ENCODE measurements at places on chromosomes 5 and 9.

DNA sequence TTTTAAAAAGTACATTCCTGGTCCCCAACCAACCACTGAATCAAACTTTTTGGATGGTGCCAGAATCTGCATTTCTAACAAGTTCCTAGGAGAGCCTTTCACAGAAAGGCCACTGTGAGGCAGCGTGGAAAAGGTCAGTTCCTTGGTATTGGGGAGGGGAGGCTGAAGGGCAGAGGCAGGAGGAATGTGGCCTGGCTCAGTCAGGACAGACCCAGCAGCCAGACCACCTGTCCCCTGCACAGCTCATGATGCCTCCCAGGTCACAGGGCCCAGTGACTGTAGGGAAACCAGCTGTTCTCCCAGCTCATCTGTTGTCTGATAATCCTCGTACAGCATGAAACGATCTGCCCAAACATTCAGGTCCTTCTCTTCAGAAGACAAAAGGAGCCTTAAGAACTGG is 132.9 kb downstream of the LHFPL2 start:
- no peak for DNase-seq

- DNase-seq, result no peak
Measured at GRCh38 chr5:149526845-149527590, 24.2 kb downstream of the CSNK1A1 start.

GRCh38 chr9:87725356-87725899 is 491 bp upstream of the CTSL start:
- DNase-seq, result peak; percentile 19

DNA sequence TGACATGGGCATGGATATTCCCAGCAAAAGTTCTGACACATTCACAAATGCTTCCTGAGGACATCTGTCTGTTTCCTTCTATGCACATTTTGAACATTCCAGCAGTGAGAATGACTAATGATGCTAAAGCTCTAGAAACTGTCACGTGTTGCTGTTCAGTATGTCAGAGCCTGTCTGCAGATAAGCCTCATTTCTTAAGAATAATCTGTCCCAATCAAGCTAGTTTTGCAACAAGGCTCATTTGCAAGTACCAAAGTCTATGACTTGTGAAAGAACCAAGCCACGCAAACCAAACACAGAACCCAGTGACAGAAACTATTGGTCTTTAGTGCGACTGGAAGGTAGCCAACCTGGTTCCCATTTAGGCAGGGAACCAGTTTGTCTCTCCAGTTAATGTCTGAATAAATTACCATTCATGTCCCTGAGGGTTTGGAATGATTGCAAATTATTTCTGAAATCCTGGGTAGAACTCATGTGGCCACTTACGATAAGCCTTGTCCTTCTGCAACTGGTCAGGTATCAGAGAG is 178.5 kb downstream of the C9orf152 start:
- peak; percentile 90 for DNase-seq

- peak; percentile 87 for DNase-seq
Measured at GRCh38 chr5:52922384-52922783, 66.8 kb upstream of the ITGA2 start.

GRCh38 chr9:125749951-125750626 is 2.9 kb downstream of the PBX3 start:
- no peak for DNase-seq

DNA sequence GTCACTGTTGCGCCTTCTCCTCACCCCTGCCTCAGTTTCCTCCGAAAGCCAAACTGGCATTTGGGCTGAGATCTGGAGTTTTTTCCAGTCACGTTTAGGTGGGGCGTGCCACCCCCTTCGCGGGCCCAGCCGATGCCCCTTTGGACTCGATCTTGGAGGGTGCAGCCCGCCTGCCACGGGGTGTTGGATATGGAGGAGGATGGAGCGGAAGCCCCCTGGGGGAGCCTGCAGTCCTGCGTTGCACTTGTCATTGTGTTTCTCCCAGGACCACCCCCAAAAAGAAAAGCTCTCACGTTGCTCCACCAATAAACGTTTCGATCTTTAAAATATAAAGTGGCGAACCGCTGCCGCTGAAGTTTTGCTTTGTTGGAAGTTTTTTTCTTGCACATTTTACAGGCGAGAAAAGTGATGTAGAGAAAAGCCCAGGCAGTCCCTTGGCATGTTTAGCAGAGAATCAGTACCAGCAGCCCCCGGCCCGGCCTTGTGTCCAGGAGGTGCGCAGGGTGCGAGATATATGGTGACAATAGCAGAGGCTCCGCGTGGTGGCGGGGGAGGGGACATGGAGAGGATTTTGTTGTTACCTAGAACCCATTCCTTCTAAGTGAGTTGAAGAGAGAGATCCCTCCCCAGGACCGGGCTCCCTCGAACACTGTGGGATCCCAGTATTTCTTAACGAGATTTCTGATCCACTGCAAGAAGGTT is 681 bp downstream of the F2R start:
- DNase-seq, result no peak

- peak; percentile 24 for DNase-seq
Measured at GRCh38 chr5:66538531-66538930, 57.7 kb upstream of the MAST4 start.

- no peak for DNase-seq
Measured at GRCh38 chr5:119470105-119470763, 17.9 kb downstream of the HSD17B4 start.

DNA sequence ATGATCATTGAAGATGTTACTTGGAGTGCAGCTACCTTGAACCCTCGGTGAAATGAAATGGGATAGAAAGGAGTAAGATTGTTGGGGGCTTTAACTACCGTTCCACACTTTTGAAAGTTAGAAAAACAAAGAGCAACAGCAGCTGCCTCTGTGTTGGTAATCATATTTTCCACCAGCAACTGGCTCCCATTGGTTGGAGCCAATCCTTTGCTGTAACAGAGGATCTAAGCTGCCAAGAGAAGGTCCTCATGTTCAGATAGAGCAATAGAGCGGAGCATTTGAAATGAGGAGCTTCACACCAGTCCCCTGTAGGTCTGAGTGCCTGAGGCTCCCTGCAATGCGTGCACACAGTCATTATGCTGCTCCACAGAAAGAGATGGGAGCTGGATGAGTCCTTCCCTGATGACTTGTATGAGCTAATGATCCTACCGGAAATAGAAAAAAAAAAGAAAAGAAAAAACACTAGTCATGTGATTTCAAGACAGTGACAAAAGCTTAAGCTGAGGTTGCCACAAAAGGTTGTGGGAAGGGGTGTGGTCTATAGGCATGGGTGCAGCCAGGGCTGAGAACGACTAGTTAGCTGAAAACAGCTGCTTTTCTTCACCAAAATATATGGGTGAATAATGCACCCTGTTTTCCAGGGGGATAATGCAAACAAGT is 300.7 kb downstream of the MLLT3 start:
- no peak for DNase-seq

DNA sequence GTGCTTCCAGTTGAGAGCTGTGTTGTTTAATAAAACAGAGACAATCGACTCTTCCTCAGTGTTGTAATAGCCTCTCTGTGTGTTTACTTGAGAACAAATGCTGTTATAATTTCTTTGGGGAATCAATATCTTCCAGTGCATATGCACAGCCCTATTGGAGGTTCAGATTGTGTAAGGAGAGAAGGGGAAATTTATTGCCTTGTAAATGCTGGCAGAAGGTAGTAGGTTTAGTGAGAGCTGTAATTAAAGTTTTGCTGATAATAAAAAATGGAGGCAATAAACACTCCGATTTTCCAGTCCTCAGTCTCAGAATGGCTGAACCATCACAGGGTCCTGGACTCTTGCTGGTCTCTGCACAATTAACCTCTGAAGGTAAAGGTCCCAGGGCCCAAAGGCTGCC is 128.3 kb downstream of the C5orf15 start:
- no peak for DNase-seq

GRCh38 chr9:98940276-98940675 is 3.4 kb upstream of the COL15A1 start:
- no peak for DNase-seq

DNA sequence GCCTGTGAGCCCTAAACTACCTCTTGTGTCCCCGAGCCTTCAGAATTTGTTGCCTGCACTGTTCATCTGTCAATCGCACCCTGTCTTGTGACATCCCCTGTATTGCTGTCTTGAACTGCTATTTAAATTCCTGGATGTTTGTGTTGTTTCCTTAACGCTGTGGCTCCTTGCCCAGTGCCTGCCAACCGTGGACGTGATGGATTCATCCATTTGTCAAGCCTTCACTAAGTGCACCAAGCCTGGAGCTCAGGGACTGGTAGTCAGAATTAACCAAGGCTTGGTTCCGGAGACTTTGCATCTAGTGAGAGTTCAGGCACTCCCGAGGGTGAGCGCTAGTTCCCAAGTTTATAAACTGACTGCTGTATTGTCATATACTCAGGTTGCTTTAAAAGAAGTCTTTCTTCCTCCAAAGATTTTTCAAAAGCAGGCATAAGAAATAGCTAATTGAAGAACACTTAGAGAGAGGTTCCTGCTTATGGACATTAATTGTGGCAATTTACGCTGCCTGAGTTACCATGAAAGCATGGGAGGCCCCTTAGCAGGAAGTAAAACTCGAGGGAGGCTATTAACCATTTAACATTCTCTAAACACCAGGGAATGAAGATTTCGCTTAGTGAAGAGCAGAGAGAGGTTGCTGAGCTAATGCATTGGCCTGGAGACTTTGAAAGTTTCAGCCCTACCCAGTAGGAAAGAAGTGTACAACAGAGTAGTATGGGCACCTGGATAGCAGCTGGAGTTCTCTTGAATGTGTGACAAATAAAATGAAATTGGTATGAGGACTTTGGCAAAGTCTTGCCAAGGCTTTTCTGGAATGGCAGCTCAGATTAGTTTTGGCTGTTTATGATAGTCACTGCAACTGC is 29.0 kb downstream of the RGS3 start:
- peak; percentile 25 for DNase-seq

DNA sequence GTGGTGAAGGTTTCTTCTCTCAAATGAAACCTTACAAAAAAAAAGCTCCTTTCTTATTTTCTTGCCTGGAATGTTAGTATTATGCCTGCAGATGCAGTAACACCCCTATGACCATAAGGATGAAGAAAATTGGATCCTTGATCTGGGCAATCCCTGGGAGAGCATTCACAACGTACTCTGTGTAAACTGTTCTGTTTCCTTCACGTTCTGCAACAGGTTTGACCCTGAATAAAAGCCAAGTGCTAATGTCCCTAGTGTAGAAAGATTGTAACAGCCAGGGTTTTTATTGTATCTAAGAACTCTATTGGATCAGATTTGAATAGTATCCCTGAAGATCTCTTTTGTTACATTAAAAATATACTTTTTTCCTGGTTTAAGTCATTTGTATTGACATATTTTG is 1639.6 kb upstream of the ACO1 start:
- DNase-seq, result no peak

DNA sequence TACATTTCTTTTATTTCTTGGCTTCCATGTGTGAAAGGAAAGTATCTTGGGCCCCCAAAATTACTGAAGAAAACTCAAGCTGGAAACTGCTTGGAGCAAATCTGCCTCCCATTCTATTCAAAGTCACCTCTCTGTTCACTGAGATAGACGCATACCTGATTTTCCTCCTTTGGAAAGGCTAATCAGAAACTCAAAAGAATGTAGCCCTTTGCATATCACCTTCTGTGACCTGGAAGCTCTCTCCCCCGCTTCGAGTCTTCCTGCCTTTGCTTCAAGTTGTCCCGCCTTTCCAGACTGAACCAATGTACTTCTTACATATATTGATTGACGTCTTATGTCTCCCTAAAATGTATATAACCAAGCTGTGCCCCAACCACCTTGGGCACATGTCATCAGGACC is 5.0 kb upstream of the RXFP3 start:
- DNase-seq, result no peak

GRCh38 chr5:16914108-16914435 is 22.0 kb downstream of the MYO10 start:
- no peak for DNase-seq

GRCh38 chr5:351921-352245 is 30.4 kb downstream of the AHRR start:
- no peak for DNase-seq

DNA sequence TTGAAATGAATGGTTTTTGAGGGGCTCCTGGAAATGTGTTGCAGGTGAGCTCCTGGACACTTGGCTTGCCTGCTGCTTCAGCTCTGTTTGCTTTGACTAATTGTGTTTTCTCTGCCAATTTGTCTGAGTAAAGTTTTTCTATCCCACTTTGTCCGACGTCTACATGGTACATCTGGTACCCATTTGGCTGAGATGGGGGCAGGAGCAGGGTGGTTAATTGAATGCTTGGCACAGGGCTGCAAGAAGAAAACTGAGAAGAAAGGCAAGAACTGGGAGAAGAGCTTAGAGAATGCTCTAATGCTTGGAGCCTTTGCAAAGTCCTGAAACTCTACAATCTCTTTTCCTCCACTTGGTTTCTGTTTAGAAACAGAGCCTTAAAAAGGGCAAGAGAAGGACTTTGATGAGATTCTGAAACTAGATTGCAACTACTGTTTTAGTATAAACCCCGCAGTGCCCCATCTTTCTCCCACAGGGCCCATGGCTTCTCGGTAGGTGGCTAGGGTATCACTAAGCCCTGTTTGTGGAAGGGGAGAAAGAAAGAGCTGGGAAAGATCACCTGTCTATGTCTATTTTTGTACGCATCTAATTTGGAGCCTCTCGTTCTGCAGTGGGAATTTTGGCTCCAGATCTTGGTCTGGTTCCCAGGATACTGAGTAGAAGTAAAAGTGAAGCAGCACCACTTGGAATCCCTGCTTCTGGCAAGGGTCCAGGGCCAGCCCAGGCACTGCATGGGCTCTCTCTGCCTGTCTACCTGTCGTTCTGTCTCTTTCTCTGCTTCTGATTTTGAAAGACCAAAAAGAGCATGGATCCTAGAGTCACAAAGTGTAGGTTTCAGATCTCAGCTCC is 214.4 kb downstream of the SEMA6A start:
- no peak for DNase-seq

GRCh38 chr9:136273244-136273865 is 27.7 kb upstream of the QSOX2 start:
- DNase-seq, result no peak

GRCh38 chr9:19988281-19988680 is 199.4 kb upstream of the SLC24A2 start:
- DNase-seq, result no peak

DNA sequence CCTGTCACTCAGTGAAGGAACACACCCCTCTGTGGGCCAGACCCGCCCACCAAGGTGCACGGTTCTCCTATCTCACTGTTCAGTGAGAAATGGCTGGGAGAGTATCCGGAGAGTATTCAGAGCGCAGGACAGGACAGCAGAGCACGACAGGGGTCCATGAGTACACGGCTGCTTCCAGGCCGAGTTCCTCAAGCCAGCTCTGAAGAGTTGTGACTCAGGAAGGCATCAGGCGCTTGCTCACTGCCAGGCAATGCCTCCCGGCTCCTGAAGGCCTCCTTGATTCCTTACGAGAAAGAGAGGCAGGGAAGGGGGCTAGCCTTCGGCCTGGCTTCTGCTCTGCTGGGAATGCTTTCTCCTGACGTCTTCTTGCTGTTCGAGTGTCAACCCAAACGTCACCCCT is 132.1 kb upstream of the PPP1R26 start:
- no peak for DNase-seq

All from fibroblast of skin of abdomen (primary cell).